ENCODE measurements at places on chromosomes 2 and 18.

DNA sequence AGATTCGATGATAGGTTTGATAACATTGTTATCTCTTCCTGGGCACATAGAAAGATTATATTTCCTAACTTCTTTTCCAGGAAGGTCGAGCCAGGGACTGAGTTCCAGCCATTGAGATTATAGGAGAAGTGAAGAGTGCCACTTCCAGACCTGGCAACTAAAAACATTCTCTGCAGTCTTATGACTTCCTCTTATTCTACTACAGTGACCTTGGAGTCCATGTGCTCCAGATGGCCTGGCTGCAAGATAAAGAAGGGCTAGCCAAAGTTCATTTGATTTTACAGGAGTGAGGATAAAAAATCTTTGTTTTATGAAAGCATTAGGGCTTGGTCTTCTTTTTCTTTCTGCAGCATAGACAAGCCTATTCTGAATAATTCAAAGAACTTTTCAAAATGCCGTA is 363.0 kb downstream of the FSIP2 start:
- DNase-seq, result no peak

DNA sequence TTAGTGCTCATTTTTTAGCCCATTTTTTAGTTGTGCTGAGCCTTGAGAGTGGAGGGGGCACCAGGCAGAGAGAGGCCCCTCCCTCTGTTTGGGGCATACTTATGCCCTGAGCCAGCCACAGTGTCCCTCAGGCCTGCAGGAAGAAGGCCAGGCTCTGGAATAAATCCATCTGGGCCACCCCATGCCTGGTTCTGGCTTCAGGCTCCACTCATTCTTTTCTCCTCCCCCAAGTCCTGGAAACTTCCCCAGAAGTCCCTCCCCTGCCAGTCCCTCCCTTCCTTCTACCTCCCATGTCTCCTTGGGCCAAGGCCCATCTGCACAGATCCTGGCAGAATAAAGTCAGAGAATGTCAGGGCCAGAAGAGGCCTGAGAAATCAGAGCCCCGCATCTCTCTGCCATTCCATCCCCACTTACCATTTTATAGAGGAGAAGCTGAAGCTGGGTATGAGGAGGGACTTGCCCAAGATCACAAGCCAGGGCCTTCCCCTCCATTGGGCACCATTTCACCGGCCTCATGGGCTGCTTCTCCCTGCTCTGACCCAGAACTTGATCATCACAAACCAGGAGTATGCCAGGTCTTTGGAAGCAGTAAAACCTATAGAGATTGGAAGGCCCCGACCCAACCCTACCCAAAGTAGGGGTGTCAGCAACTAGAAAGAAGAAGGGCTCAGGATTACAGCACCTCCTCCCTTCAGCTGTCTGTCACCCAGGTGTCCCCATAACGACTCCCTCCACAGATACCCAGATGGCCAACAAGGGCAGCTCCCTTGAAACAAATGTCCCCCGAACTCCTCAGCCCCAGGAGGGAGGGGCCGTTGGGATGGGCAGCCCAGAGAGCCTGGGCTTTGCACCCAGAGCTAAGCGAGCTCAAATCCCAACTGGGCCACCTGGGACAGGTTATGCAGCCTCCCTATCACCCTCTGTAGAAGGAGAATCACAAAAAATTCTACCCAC is 108.4 kb downstream of the POLR1A start:
- no peak for DNase-seq

DNA sequence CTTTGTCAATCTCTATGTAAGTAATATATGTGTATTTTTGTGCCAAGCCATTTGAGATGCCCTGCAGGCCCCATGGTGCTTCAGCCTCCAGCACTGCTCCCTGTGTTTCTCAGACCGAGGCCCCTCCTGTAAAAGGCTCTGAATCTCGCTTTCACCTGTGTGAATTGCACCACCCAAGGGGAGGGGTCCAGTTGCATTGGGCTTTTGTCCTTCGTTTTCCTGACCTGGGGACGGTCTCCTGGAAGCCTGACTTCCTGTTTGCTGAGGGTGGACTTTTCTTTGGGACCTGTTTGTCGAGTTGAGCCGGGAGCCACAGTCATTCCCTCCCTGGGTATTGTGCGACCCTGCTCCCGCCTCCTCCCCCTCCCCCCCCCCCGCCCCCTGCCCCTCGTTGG is 48.9 kb downstream of the AGAP1 start:
- no peak for DNase-seq

GRCh38 chr2:219961947-219962498 is 334.6 kb downstream of the SLC4A3 start:
- no peak for DNase-seq

DNA sequence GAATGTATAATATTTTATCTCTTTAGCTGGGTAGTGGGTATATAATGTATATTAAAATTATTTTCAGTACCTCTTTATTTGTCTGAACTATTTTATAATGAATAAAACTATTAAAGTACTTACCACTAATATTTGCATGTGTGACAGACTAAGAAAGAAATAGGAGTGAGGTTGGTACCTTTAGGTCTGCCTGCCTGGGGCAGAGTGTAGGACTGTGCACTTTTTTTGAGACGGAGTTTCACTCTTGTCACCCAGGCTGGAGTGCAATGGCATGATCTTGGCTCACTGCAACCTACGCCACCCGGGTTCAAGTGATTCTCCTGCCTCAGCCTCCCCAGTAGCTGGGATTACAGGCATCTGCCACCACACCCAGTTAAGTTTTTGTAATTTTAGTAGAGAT is 18.8 kb downstream of the NCOA1 start:
- DNase-seq, result peak; percentile 9

- no peak for DNase-seq
These were observed 1278.4 kb upstream of the PIK3C3 start for GRCh38 chr18:40676668-40677067.

DNA sequence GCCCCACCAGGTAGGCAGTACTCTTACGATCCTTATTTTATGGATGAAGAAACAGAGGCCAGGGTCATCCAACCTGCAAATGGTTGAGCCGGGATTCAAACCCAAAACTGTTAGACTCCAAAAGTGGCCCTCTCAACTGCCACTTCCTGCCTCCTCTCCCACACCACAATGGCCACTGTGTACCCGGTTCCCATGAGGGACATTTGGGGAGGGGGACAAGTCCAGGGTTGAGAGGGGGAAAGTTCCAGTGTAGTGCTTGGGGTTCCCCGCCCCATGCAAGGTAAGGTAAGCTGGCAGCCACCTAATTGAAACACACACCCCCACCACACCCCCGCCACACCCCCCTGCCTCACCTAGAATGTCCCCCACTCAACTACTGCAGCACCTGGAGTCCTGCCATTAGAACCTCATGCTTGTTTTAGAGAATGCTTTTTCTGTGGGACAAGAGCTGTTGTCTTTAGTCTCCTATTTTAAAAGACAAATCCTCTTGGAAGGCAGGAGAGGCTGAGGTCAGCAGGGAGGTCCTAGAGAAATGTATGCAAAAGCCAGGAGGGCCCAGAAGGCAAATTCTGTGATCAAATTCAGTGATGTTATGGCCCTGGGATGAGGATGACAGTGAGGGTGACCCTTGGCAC is 145.2 kb downstream of the ZFP36L2 start:
- no peak for DNase-seq

- DNase-seq, result no peak
These were observed 170.7 kb downstream of the DIS3L2 start for GRCh38 chr2:232132181-232132580.

DNA sequence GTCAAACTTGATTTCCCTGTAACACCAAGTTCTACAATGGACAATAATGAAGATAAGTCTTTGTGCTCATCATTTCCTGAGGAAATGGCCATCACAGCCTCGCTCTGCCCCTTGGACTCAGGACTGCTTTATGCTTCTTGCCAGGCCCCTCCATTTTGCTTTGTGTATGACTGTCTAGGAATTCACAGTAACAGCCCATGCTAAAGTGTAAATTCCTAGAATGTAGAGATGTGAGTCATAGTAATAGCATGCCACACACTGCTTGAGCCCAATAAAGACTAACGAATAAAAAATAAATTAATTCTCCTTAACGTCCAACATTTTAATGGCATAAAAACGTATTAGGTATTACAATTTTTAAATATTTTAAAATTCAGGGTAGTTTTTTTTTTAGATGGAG is 226.5 kb downstream of the PID1 start:
- DNase-seq, result no peak

DNA sequence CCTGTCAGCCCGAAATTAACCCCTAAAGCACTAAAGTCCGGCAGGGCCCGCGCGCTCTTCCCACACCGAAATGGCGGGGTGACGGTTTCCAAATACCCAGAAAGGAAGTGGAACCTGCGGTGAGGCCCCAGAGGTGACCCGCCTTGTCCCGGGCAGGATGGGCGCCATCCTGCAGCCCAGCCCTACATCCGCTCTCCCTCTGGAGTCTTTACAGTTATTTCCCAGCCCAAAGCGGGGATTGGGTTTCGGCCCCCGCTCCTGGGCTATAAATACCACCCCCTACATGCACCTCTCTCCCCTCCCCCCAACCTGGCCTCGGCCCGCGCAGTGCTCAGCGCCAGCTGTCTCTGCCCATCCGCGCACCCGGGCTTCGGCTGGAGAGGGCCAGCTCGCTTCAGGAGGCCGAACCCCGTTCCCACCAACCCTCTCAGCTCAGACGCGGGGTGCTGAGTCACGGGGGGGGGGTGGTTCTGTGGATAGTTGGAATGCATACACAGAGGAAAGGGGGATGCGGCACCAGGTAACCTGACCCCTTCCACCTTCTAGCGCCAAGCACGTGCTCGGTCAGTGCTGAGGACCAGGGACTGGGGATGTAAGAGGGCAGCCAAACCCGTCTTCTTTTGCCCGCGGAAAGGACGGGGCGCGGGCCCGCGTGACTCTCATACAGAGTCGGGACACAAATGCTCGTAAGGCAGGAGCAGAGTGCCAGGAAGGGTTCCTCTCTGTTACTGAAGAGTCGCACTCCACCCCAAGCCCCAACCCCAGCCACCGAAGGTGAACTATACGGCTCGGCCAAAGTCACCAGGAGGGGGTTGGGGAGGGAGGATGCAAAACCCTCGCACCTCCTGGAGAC is at the start of gene TUBA4B:
TUBA4B (plus strand) TSS at position 344 of the 853 bp plus-strand sequence; CDS start at position 509, 165 bp downstream.
- peak; percentile 50 for DNase-seq

DNA sequence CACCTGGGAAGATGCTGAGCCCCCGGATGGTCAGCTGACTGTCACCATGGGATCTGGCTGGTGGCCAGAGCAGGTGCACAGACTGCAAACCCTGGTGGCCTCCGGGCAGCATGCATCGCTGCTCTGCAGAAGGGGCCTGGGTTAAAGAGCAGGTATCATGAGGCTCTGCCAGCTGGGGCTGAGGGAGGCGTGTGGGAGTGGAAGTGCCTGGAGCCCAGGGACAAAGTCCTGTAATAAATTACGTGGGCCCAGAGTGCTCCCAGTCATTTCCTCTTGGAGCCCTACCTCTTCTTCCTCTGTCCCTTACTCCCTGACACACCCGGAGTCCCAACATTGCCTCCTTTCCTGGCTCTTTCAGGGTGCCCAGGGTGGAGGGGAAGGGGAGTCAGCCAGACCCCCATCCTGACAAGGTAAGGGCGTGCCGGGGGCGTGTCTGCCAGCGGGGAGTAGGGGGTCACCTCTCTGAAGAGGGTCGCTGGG is at the start of gene MYO7B:
MYO7B (plus strand) TSS at position 262 of the 480 bp plus-strand sequence. CDS start 24,040 bp downstream, outside the sequence.
- no peak for DNase-seq

GRCh38 chr2:134134827-134135226 is 119.0 kb upstream of the MGAT5 start:
- no peak for DNase-seq

DNA sequence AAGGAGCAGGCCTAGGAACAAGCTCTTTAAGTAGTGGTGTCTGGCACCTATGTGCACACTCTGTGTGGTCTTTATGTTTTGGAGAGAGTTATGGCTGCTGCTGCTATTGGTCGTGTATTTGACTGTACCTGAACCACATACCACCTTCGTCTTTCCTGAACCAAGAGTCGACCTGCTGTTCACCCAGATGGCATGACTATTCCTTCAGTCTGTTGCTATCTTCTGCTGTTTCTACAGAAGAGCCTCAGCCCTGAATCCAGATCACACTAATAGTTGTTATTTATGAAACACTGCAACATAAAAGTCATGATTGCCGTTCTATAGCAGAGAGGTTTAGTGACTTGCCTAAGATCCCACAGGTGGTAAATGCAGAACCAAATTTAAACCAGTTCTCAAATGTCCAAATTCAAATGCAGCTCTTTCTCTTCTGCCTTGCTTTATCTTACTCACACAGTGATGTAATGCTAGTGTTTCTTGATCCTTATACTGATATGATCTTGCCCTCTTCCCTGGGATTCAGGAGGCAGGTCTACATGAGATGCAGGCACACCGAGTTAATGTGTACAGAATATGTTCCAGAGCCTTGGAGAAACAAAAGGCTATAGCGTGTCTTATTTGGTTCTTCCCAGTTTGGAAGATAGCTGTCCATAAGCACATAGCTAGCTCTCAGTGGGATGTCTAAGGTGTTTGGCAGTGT is 122.1 kb upstream of the FOSL2 start:
- DNase-seq, result no peak

GRCh38 chr2:189654641-189655040 is 6.6 kb upstream of the ASNSD1 start:
- DNase-seq, result no peak

- peak; percentile 81 for DNase-seq
These were observed 44.7 kb downstream of the MRPS5 start for GRCh38 chr2:95076705-95077529.

- DNase-seq, result no peak
These were observed 56.4 kb upstream of the SPP2 start for GRCh38 chr2:233994151-233994550.

DNA sequence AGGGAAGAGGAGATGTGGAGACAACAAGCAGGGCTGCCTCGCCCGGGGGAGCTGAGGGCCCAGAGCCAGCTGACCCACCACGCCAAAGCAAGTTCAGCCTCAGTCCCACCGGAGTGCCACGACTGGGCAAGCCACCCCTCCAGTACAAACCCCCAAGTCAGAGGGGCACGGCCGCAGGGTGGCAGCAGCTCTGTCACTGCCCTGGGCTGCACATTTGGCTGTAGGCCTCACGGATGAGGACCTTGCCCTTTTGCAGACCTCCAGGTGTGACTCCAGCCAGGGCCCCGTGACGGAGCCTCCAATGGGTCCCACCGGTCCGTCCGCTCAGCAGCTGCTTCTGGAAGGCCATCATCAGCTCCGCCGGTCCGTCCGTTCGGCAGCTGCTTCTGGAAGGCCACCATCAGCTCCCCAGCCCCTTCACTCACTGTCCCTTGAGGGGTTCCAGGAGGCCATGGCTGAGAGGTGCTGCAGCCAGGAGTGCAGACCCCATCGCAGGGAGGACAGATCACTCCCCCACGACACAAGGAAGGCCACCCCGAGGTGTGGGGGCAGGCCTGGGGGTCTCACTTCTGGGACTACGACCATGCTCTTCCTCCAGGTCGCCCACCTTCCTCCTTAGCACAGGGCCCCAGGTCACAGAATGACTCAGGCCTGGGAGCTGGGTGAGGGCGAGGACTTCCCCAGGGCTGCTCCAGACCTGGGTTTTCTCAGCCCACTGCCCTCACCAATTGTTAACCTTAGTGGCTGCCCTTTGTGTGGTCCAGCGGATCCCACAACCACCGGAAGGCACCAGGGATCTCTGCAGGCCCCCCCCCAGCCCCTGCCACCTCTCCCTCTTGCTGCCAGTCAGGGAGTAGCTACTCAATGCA is 24.6 kb upstream of the STK25 start:
- no peak for DNase-seq

- no peak for DNase-seq
These were observed 209.2 kb downstream of the MYCN start for GRCh38 chr2:16149349-16150243.

All from germinal center (tissue), 1 donor.